ENCODE measurements at places on chromosomes 7 and 10. TPM values are rescaled to one million over a fixed set of nuclear protein-coding genes. Genes with fewer than 3 reads are reported as not detected.

GRCh38 chr7:108875139-108875538, 305.5 kb downstream of the DNAJB9 start:
- no peak for DNase-seq
- H3K4me1 ChIP-seq: no peaks in the 10 kb centered on the region
- H3K4me3 ChIP-seq: no peak overlapping the region
- no peak overlapping the region for H3K27ac ChIP-seq
- no peaks in the 10 kb centered on the region for H3K36me3 ChIP-seq

- no peak overlapping the region for H3K27ac ChIP-seq
- DNase-seq: no peak
- H3K4me3 ChIP-seq: no peak overlapping the region
- no peaks in the 10 kb centered on the region for H3K27me3 ChIP-seq
- no peaks in the 10 kb centered on the region for H3K4me1 ChIP-seq
Observed at GRCh38 chr10:125661431-125661940, 21.5 kb downstream of the TEX36 start.

The PON1 gene
- 0.63 TPM for polyA plus RNA-seq

DNA sequence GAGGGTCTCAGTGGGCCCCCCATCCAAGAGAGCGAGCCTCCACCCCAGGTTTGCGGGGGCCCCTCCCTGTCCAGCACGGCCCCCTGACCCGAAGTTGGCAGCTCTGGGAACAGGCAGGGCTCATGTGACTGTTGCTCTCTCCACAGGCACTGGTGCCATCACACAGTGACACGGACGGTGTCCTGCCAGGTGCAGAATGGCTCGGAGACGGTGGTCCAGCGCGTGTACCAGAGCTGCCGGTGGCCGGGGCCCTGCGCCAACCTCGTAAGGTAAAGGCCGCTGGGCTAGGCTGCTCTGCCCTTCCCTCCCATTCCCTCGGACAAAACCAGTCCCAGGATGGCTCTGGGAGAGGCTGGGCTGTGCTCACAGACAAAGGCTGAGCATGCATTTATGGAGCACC, 57.2 kb downstream of the COL26A1 start:
- H3K4me1 ChIP-seq: no peaks in the 10 kb centered on the region
- H3K4me3 ChIP-seq: no peak overlapping the region
- no peak for DNase-seq
- H3K36me3 ChIP-seq: no peaks in the 10 kb centered on the region

DNA sequence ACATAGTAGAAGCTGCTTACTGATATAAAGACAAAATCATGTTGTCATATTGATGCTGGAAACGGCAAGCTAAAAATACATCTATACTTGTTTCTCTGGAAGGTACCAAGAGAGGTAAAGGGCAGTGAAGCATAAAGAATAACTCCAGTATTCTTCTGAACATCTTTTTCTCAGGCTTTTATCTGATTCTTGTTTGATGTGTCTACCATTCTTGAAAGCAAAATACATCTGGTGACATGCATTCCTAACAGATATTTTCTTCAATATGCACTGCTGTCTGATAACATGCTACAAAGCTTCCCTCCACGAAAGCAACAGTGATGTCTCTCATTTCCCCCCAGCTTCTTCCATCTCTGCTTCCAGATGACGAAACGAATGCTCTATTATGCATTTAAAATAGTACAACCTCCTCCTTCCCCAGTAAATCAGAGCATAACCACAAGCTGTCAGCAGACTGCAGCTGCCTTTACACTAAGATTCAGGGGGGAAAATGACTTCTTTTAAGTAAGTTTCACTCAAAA, 100.8 kb downstream of the ARHGAP21 start:
- no peaks in the 10 kb centered on the region for H3K27me3 ChIP-seq
- no peak overlapping the region for H3K27ac ChIP-seq
- peaks cover 15% of the 10 kb centered on the region for H3K36me3 ChIP-seq
- H3K4me1 ChIP-seq: no peaks in the 10 kb centered on the region
- H3K4me3 ChIP-seq: no peak overlapping the region

The ZNF467 gene
- not detected for polyA plus RNA-seq

- no peaks in the 10 kb centered on the region for H3K27me3 ChIP-seq
- no peak overlapping the region for H3K4me3 ChIP-seq
- no peaks in the 10 kb centered on the region for H3K4me1 ChIP-seq
- no peak for DNase-seq
Observed at GRCh38 chr7:147071536-147071935, 954.9 kb downstream of the CNTNAP2 start.

Measured in HepG2 (cell line).